ENCODE measurements at places on chromosomes 7 and 10. TPM values are rescaled to one million over a fixed set of nuclear protein-coding genes. Genes with fewer than 3 reads are reported as not detected.

DNA sequence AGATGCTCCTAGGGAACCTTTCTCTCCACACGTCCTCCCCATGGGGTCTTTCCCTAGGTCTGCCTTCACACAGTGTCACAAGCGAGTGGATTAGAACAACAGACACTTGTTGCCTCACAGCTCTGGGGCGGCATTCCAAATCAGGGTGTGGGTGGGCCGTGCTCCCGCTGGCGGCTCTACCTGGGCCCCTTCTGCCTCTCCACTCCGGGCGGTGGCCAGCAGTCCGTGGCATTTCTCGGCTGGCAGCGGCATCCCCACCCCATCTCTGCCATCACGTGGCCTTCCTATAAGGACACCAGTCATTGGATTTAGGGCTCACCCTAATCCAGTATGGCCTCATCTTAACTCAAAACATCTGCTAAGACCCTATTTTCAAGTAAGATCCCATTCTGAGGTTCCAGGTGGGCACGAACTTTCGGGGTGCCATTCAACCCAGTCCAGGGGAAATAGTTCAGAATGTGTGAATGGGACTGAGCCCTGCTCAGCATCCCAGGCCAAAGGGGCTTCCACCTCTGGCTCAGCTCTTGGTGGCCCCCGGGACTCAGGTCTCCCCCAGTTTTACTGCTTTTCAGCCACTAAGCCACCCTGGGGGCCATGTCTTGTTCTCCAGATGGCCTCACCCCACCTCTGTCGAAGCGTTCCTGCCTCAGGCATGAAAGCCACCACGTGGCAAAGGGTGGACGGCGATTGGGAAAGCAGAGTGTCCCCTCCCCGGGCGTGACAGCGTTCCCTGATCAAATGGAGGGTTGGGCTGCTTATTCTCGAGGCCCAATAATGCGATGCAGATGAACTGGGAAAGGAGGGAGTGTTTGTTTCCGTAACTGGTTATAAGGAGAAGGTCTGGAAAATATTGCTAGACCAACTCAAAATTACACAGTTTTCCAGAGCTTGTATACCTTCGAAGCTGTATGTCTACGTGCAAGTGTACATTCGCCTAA is 350.0 kb downstream of the GLRX3 start:
- DNase-seq, result no peak

DNA sequence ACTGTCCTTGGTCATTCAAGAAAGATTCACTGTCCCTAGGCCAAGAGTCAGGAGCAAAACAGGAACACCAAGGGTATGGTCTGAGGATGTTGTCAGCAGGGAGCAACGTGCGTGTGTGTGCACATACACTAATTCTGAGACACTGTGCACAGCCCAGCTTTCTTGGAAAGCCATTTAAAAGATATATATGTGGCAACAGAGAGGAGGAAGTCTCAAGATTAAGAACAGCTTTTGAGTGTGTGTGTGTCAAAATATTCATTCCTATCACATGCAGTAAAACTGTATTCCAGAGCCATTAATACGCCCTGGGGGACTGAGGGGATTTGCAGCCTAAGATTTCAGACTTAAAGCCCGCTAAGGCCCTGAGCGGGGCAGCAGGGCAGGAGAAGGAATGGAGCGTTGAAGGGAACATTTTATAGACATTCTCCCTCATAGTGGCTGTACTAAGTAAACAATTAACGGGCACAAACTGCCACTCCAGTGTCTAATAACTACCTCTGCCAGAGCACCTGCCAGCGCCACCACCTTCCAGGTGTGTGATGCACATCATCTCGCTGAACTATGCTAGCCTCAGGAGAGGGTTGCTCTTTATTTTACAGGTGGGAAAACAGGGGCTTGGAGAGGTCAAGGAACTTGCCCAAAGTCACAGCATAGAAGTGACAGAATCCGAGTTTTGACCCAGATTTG is 2.0 kb downstream of the NOD1 start:
- no peak for DNase-seq

- no peak for DNase-seq
Measured at GRCh38 chr7:91165846-91166230, 98.4 kb upstream of the FZD1 start.

The ITIH5 gene
- total RNA-seq, result not detected

The ZP3 gene
- not detected for total RNA-seq

The OPN4 gene
- not detected for total RNA-seq
